ENCODE measurements at places on chromosomes 12 and 14. TPM values are rescaled to one million over a fixed set of nuclear protein-coding genes. Genes with fewer than 3 reads are reported as not detected.
A peak's percentile ranks its signal among the peaks of the same experiment; 100 is the strongest.

GRCh38 chr14:68809524-68809923 is 16.7 kb upstream of the ZFP36L1 start:
- no peak for DNase-seq

- peak; percentile 43 for DNase-seq
These were observed 39.9 kb downstream of the DNAI7 start for GRCh38 chr12:25155022-25155576.

TMEM63C gene
- 3.4 TPM for total RNA-seq

DNA sequence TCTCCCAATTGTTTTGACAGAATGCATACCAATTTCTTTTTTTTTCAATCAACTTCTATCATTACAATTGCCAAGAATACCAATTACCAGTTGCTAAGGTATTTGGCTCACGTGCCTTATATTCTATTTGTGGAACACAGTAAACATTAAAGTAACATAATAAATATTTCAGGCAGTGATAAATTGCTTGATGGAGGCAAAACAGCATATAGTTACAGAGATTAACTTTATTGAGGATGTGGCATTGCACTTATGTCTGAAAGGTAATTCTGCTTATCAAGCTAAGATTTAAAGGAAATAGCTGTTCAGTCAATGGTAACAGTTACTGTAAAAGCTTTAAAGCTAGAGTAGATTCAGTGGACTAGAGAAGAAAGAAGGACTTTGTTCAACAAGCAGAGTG is 1107.8 kb downstream of the FSCB start:
- DNase-seq: no peak

RBP5 gene
- total RNA-seq: 3.9 TPM

DNA sequence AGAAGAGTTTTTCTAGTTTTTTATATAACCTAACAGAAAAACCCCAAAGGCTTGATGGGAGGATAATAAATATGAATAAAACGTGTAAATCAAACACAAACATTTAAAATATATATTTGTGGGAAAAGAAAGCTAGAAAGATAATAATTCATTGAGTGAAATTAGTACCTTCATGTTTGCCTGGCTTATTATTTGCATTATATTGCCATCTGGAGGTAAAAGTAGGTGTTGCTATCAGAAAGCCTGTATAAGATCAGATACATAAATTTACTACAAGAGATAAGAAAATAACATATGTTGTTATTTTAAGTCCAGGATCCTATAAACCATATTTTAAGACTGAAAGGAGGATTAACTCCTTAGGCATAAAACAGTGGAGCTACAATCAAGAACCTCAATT is 77.7 kb downstream of the NTS start:
- peak; percentile 3 for DNase-seq

- DNase-seq: no peak
These were observed 441.1 kb downstream of the PCNX1 start for GRCh38 chr14:71348394-71348793.

DNA sequence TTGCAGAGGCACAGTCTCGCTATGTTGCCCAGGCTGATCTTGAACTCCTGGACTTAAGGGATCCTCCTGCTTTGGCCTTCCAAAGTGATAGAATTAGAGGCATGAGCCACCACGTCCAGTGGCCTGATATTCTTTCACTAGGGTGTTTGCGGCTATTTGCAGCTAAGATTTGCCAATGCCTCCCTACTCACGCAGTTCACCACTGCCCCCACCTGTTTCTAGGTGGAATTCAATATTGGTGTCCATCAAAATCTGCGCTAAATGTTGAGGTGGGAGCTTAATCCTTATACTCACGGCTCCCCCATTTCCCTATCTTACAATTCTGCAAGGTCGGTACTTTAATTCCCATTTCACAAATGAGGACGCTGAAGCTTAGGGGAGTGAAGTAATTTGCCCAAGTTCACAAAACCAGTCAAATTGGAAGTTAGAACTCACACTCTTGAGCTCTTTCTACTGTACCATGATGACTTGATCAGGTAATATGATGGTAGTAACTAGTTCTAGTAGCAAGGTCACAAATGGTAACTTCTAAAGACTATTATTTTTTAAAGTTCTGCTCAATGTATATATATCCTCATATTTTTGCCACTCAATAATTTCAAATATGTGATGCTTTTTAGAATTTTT is 22.1 kb upstream of the LRRC9 start:
- peak; percentile 22 for DNase-seq

DNA sequence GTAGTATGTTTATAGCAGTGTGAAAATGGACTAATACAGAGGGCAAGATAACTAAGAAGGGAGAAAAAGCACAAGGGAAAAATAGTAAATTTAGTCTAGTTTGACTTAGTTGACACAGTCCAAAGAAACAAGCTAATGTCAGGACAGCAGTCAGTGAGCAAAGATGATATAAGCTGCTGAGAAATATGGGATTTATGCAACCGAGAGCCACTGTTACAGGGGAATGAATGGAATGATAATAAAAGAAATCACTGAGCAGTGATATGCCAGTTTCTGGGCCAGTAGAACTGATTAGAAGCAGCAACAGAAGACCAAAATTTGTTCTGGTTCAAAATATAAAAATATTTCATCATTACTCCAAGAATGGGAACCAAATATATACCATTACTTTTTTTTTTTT is 60.1 kb downstream of the R3HDM2 start:
- peak; percentile 39 for DNase-seq

- DNase-seq: no peak
These were observed 13.0 kb downstream of the FERMT2 start for GRCh38 chr14:52937869-52938268.

DNA sequence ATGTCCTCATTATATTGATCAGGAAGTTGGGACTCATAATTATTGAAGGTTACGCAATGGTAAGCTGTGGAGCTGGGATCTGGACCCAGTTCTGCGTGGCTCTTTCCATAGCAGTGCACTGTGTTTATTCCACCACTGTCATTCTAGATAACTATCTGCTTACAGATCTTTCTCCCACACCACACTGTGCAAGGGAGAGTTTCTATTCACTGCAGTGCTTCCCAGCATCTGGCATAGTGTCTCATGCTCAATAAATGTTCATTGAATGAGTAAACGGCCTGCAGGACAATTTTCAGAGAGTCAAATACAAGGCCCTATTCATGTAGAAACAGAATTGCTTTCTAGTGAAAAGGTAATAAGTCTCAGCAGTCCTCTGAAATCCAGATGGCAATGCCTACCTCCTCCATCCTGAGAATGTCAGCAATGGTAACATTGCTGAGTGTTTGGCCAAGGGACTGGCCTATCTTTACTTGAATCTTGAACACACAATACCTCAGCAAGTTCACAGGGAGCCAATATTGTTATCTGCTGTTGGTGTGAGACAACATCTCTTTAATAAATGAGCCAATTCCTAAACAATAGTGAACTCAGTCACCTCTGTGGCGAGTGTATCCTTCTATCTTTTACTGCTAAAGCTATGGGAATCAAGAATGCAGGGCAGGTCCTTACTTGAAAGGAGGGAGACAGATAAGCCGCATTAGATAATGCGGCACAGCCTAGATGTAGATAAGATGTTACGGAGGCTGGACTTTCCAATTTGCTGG is 332.4 kb upstream of the PRICKLE1 start:
- DNase-seq: peak; percentile 54

FAM181A gene
- total RNA-seq: not detected

SCNN1A gene
- 2.2 TPM for total RNA-seq

DNA sequence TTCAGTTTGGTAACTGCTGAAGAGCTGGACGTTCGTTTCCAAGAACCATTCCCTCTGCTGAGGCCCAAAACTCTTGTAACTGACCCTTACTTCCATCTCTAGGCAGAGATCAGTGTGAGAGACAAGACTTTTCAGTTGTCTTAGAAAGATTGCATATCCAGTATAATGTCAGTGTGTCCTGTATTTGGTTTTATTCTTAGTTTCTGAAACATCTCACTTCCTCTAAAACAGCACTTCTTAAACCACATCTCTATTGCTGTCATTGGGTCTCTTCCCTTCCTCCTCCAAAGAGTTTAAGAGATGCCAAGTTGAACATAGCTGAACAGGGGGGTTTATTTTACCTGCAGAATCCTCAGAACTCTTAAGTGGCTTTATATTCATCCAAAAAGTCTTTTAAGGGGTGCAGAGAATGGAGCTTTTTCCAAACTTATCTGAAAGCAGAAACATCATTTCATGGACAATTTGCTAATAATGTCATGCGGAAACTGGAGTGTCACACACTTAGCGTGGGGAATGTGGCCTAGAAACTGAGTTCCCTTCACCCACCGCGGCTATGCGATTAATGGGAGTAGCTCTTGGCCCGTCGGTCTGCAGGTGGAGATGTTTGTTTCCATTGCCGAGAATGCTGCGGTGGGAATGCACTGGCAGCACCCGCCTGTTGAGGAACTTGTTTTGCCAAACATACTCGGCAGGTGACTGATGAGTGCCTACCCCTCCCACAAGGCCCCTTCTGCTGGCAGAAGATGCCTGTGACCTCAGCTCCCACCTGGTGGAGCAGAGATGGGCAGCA is 148.2 kb downstream of the ADGRD1 start:
- DNase-seq: no peak

DNA sequence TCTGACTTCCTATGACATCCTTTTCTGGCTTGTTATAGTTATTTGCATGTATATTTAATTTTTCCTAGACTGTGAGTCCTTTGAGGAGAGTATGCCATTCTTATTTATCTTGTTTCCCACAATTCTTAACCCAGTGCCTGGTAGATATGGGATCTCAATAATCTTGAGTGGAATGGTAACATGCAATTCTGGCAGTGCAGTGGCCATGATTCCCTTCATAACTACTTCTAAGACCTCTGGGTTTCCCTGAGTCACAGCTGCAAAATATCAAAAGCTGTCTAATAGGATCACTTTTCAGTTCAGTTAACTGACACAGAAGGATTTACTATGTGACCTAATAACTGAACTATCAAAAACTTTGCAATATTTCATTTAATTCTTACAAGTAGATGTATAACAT is 135.0 kb downstream of the ADAMTS20 start:
- peak; percentile 4 for DNase-seq

TPPP2 gene
- total RNA-seq: not detected

TMEM132D gene
- total RNA-seq: 2.6 TPM

GRCh38 chr14:52142504-52142903 is 73.6 kb upstream of the NID2 start:
- peak; percentile 85 for DNase-seq

GRCh38 chr12:105279460-105280056 is 43.6 kb upstream of the APPL2 start:
- DNase-seq: peak; percentile 32

SLC39A5 gene
- total RNA-seq: not detected

- DNase-seq: no peak
These were observed 213.4 kb upstream of the NUDT4 start for GRCh38 chr12:93164103-93164880.

TMEM132C gene
- 4.1 TPM for total RNA-seq

- no peak for DNase-seq
These were observed 190.6 kb downstream of the GPHN start for GRCh38 chr14:66698503-66698902.

DNA sequence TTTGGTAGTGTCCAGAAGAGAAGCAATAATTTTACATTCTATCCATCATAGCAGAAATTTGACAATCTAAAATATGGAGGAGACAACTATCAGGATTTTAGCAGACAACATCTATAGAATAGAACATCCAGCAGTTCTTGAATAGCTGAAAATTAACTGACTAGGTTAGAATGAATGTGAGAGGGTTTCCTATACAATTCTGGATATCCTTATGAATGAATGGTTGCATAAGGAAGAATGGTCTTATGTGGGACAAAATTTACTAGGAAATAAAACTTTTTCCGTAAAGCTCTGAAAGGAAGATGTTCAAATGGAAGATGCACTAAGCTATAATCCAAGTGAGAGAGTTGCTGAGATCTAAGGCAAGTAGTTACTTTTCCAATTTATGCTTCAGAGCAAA is at the start of gene OR6C3:
OR6C3 (plus strand) TSS at position 301 of the 400 bp plus-strand sequence. CDS start 955 bp downstream, outside the sequence.
- no peak for DNase-seq

DNA sequence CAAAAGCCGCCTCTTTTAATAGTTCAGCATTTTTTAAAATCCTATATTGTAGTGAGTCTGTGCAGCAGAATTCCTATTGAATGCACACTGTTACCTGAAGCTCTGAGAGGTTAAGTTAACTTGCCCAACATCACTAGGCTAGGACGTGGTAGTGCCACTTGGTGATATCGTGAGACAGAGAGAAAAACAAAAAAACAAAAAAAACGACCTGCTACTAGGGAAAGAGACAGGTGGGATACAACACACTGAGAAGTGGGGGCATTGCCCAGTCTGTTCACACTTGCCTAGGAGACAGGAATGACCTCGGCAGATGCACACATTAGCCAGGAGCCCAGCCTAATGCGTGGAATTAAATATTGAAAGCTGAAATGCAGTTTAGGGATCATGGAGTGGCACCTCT is 129.7 kb upstream of the CCND2 start:
- DNase-seq: no peak

RHOJ gene
- 4.8 TPM for total RNA-seq

DHH gene
- 2.9 TPM for total RNA-seq

GRCh38 chr14:94143711-94144110 is 14.3 kb upstream of the IFI27L2 start:
- no peak for DNase-seq

RNF212B gene
- total RNA-seq: not detected

GRCh38 chr12:6065863-6066199 is 58.6 kb downstream of the VWF start:
- DNase-seq: no peak

PRH2 gene
- 1.4 TPM for total RNA-seq

- DNase-seq: peak; percentile 25
These were observed 52.0 kb downstream of the RASSF9 start for GRCh38 chr12:85784096-85784720.

DNA sequence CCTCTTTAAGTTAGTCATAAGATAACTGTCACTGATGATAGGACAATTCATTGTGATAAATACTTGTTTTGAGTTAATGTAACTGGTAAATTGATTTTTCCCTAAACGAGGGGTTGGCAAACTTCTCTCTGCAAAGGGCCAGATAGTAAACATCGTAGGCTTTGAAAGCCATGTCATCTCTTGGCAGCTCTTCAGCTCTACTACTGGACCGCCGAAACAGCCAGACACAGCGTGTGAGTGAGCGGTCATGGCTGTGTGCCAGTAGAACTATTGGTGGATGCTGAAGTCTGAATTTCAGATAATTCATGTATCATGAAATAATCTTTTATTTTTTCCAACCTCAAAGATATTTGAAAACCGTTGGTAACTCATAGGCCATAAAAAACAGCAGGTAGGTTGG is 9.9 kb downstream of the PIWIL1 start:
- no peak for DNase-seq

GRCh38 chr12:98635657-98636323 is 8.8 kb downstream of the IKBIP start:
- peak; percentile 40 for DNase-seq

DNA sequence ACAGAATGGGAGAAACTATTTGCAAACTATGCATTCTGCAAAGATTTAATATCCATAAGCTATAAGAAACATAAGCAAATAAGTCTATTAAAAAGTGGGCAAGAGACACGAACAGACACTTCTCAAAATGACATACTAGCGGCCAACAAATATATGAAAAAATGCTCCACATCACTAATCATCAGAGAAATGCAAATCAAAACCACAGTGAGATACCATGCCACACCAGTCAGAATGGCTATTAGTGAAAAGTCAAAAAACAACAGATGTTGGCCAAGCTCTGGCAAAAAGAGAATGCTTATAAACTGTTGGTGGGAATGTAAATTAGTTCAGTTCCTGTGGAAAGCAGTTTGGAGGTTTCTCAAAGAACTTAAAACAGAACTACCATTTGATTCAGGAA is 121.3 kb downstream of the KCNMB4 start:
- DNase-seq: no peak

Measured in umbilical cord (tissue), 2 donors.